Muscle of back (tissue), 13 donors: ENCODE measurements at places on chromosomes 4 and X.
A peak's percentile ranks its signal among the peaks of the same experiment; 100 is the strongest.

- no peak for DNase-seq
These were observed 349.7 kb upstream of the GALNT7 start for GRCh38 chr4:172818901-172819300.

DNA sequence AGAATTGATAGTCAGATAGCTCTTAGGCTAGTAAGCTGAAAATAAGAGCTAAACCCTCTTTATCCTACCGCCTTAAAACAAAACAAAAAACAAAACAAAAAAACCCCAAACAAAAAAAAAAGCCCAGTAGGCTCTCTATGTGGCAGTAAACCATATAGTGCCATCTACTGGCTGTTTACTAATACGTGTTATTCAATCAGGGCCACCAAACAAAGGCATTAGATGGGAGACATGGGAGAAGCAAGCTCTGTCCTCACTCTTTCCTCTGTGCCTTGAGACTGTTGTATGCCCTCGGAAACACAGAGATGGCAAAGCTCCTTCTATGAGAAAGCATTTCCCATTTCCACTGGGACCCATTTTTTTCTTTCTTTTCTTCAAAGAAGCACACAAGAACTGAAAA, 148.8 kb upstream of the MID1 start:
- no peak for DNase-seq

- DNase-seq, result peak; percentile 77
These were observed 5.2 kb upstream of the TCEANC start for GRCh38 chrX:13647709-13648212.

DNA sequence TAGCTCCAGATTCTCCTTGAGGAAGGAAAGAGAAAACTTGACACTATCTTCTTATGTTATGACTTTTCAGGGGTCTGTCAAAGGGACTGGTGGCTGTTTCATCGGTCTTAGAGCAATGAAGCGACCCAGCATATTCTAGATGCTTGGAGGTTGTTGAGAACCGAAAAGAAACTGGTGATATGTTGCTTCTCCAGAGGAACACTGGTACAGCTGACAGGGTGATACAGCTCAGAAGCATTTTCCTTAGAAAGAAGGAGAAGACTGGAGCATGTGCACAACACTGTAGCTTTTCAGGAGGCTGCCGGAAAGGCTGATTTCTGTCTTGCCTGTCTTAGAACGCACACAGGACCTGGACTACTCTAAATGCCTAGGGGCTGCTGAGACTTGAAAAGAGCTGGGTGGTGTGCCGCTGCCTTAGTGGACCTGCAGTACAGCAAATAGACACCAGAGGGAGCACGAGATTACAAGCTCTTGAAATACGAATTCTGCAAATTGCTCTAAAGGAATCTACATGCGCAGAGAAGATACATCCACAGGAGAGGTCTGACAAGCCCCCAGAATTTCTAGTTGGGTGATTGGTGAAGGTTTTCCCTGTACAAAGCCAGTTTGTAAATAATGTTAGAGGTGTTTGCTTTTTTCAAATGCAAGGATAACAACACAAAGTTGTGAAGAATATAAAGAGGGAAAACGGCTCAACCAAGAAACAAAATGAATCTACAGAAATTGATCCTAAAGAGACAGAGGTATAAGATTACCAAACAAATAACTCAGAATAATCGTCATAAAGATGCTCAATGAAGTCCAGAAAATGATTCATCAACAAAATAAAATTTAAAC, 223.1 kb upstream of the DMD start:
- DNase-seq, result peak; percentile 61

GRCh38 chr4:113695328-113696169, 66.0 kb downstream of the CAMK2D start:
- no peak for DNase-seq

GRCh38 chr4:961351-962230, 11.8 kb downstream of the DGKQ start:
- DNase-seq, result no peak

GRCh38 chr4:189202182-189202868, 738.3 kb upstream of the FRG1 start:
- DNase-seq, result peak; percentile 71

DNA sequence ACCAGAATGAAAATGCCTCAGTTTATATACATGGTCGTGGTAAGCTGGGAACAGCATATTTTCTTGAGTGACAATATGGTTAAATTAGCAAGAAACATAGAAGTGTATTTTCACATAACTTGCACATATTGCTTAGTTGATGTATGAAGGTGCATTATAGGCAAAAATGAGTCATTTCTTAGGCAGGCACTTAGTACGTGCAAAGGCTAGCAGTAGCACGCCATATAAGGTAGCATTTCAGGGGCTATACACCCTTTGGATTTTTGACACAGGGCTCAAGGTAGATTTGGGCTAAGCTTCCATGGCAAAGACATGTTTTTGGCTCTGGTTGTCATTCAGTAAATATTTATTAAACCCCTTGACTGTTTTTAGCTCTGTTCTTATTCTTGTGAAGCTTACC, 33.1 kb downstream of the PCDH7 start:
- DNase-seq, result no peak

- peak; percentile 64 for DNase-seq
These were observed 441 bp downstream of the SLC9B2 start for GRCh38 chr4:103075894-103076746.

GRCh38 chr4:178976861-178977260, 1534.6 kb upstream of the AGA start:
- no peak for DNase-seq

DNA sequence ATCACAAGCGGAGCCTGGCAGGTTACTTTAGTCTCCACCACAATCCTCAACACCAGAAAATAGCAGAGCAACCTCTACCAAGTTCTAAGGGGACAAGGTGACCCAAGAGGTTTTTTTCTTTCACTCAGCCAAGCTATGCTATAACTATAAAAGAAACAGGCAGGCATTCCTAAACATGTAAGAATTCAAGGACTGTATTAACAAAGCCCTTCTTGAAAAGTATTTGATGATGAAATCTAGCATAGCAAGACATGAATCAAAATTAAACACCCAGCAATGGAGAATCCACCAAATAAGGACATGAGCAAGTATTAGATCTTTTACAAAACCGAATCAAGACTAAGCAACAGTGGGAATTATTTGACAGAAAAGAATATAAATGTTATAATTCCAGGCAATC, 25.7 kb upstream of the C1QTNF7 start:
- DNase-seq, result no peak

- no peak for DNase-seq
These were observed 87.8 kb upstream of the NPNT start for GRCh38 chr4:105807496-105807895.

DNA sequence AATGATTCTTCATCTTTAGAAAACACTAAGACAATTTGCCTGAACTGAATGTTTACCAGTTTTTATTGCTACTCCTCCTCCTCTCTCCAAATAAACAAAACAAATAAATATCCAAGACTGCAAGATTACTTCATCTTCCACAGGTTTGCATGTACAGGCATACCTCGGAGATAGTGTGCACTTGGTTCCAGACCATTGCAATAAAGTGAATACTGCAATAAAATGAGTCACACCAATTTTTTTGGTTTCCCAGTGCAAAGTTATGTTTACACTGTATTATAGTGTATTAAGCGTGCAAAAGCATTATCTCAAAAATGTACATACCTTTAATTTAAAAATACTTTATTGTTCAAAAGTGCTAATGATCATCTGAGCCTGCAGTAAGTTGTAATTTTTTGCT, 53.3 kb downstream of the FBXL5 start:
- no peak for DNase-seq
